Activated CD4-positive, alpha-beta T cell treated with anti-CD3 and anti-CD28 coated beads, Interleukin-2, amount 50 U/mL, for 4 hours (primary cell): ENCODE measurements at places on chromosomes 1 and 21.

DNA sequence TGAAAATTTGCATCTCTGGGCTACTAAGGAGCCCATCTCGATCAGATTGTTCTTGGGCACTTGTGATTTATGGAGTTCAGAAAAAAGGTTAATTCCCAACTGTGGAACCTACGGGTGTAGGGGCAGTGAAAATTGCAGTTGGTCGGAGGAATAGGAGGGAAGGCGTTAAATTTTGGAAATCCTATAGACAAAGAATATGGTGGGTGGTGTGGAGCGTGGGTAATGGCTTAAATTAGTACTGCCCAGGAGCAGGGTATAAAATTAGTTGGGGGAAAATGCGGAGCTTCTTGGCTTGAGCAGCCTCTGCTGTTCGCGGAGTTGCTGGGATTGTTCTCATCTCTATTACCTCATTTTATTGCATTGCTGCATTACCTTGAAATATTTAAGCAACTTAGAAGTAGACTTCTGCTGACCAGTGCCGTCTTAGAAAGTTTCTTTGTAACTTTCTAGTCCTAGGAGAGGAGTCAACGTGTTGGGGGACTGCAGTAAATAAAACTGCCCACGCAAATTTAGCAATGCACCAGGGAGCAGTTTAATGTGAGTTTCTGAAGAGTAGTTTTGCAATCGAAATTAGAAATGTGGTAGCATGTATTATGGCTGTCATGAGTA is 514 bp downstream of the S1PR1 start:
- no peak for DNase-seq

GRCh38 chr1:34684266-34684665 is 70.6 kb upstream of the GJB5 start:
- DNase-seq, result no peak

- DNase-seq, result no peak
These were observed 16.0 kb downstream of the TNFSF4 start for GRCh38 chr1:173191011-173191705.

GRCh38 chr1:246448373-246448772 is 58.7 kb downstream of the SMYD3 start:
- DNase-seq, result no peak

GRCh38 chr1:170545476-170545875 is 13.5 kb downstream of the GORAB start:
- DNase-seq, result no peak

DNA sequence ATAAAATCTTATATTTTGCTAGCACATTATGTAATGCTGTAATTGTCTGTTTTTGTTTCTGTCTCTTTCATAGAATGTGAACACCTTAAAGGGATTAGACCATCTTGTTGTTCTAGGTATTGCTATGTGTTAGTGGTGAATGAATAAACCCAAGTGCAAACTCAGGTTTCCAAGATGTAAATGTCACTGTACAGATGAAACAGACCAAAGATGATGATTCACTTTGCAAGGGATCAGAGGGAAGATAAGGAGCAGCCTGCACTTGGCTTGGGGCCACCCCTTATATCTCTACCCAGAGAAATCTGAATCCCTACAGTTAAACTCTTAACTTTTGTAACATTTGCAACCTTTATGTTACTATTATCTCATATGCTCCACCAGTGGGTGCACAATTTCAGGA is 25.4 kb downstream of the UROD start:
- no peak for DNase-seq

DNA sequence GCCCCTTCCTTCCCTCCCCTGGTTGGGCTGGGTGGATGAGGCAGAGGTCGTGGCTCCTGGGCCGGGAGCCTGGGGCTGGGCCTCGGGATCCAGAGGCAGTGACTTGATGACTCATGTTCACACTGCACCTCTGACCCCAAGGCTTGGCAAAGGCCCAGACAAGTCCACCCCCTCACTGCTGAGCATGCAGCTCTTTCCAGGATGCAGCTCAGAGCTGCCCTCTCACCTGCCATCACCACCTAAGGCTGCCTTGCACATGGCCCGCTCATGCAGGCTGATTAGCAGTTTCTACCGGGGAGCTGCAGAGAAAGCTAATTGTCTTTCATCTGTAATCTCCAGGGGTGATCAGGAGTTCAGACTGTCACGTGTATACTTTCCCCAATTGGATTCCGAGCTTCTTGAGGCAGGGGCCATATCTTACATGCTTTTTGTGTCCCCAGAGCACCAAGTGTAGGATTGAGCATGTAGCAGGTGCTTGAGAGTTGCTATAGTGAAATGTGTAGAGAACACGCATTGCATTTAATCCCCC is 62.1 kb downstream of the LRRN2 start:
- no peak for DNase-seq

DNA sequence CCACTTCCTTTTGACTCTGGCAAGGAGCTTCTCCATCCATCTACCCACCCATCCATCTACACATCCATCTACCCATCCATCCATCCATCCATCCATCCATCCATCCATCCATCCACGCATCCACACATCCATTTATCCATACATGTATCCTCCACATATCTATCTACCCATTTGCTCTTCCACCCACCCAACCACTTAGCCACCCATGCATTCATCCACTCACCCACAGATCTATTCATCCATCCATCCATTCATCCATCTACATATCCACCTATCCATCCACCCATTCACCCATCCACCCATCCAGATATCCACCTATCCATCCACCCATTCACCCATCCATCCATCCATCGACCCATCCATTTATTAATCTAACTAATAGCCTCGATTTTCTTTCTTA is 23.0 kb upstream of the KANK4 start:
- DNase-seq, result no peak

- DNase-seq, result no peak
These were observed 10.9 kb upstream of the DMRTB1 start for GRCh38 chr1:53448241-53448841.

DNA sequence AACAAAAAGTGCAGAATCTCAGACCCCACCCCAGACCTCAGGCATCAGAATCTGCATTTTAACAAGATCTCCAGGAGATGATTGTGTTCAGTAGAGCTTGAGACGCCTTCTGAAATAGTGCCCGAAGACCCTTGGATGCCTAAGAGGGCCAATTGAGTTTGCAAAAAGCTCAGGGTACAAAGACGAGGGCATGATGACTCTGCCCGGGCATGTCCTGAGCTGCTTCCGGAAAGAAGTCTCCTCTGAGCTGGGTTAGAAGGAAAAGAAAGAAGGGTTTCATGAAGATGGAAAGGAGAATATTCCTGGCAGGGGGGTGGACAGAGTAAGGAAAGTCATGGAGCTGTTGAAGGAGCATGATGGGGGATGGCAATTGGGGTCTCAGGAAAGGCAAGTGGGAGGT is 246.1 kb upstream of the TMEM51 start:
- no peak for DNase-seq

DNA sequence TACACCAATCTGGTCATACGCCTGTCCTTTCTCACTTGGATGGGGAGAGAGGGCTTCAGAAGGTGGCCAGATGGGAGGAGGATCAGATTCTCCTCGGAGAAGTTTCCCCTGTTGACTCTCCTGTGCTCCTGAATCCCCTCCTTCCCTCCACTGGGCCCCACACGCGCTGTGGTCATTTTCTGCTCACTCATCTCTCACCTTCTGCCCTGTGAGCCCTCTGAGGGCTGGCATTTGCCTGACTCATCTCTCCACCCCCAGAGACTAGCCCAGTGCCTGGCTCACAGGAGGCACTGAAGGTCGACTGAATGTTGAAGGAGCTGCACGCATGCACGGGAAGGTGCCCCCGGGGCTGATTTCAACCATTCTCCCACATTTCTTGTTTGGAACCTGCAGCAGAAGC is 14.2 kb downstream of the ABCA4 start:
- no peak for DNase-seq

GRCh38 chr1:160726114-160726497 is 12.9 kb upstream of the SLAMF7 start:
- no peak for DNase-seq

DNA sequence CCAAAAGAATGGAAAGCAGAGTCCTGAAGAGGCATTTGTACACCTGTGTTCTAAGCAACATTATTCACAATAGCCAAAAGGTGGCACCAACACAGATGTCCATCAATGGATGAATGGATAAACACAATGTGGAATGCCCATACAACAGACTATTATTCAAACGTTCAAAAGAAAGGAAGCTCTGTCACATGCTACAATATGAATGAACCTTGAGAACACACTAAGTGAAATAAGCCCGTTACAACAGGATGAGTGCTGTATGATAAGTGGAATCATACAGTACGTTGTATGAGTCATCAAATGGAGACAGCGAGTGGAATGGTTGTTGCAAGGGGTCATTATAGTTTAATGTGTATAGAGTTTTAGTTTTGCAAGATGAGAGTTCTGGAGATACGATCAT is 80.1 kb downstream of the SH3BGR start:
- no peak for DNase-seq

DNA sequence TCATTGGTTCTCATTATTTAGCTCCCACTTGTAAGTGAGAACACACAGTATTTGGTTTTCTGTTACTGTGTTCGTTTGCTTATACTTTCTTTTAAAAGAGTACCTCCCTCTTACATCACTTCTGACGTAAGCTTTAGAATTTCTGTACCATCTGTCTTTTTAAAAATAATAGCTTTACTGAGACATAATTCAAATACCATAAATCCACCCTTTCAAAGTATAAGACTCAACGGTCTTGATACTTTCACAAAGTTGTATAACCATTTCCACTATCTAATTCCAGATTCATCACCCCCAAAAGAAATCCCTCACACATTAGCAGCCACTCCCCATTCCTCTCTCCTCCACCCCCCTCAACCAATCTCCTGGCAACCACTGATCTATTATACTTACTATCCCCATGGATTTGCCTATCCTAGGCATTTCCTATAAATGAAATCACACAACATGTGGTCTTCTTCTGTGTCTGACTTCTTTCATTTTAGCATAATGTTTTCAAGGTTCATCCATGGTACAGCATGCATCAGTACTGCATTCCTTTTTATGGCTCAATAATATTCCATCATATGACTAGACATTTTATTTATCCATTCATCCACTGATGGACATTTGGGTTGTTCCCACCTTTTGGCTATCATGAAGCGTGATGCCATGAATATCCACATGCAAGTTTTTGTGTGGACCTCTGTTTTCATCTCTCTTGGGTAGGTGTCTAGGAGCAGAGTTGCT is 104.7 kb downstream of the HLCS start:
- DNase-seq, result no peak

DNA sequence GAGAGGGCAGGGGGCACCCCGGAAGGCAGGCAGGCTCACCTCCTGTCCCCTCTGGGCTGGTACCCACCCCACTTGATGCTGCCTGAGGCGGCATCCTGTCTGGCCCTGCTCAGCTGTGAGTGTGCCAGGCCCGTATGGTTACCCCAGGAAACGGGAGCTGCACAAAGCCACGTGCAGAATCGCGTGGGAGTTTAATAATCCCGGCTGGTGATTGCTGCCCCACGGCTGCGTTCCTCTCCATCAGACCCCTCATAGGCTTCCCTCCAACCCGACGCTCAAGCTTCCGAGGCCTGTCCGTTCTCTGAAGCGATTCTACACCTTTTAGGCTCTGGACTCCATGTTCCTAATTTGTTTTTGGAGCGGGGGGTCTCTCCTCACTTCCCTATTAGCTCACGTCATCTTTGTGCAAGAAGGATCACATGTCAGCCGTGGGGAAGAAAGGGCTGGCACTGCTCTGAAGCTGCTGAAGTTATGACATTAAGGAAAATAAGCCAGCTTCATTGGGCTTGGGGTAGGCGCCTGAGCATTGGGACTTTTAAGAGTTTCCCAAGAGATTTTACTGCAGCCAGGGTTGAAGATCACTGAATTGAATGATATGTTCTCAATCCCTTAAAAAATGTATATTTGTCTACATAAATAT is 1.1 kb upstream of the B3GALT5 start:
- DNase-seq, result no peak

- DNase-seq, result no peak
These were observed 22.0 kb downstream of the LRRC42 start for GRCh38 chr1:53968125-53968513.

GRCh38 chr1:7616953-7617352 is 154.1 kb upstream of the VAMP3 start:
- DNase-seq, result no peak

GRCh38 chr1:64624218-64624713 is 120.6 kb upstream of the RAVER2 start:
- DNase-seq, result no peak

GRCh38 chr1:38615680-38616079 is 243.9 kb downstream of the RRAGC start:
- DNase-seq, result no peak

DNA sequence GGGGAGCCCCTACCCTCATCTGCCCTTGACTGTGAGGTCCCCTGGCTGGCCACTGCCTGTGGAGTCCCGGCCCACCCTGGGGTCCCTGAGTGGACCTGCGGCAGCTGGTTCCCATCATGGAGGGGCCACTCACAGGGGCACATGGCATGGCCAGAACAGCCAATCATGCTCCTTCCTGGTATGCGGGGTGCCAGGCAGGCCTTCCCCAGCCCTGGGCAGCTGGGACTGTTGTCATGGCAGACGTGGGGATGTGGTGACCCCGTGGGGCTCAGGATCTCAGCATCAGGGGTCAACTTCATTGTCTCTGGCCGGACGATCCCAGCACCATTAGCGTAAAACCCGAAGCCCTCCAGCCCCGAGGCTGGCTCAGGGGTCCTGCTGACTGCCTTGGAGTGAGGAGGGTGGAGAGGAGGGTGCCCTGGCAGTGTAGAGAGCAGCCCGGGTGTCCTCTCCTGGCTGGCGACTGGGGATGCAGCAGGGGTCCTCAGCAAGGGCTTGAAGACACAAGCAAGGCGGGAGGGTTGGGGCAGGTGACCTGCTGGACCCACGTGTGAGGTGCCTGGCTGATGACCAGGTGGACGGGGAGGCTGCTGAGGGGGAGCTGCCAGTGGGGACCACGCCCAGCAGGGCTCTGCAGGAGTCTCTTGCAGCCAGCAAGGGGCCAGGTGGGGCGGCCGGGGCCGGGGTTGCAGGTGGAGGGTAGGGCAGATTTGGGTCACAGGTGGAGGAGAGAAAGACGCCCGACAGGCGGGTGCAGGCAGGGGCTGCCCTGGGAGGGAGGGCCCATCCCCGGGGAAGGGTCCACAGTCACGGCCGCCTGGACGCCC is 45.1 kb downstream of the TRIM11 start:
- no peak for DNase-seq

DNA sequence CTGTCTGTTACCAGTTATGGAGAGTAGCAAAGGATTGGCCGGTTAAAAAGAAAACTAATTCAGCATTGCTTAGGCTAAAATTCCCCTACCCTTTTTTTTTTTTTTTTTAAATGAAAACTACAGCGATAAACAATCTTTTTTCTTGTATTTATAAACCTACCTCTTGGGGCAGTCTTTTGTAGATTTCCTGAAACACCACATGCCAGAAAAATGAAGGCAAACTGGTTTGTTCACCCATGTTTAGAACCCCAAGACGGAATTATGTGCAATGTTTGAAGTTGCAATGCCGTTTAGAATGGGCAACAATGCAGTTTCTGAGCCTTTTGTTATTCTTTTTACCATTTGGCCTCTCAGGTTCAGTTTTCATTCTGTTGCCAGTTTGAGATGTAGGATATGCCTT is 59.1 kb downstream of the PRDM2 start:
- no peak for DNase-seq

- no peak for DNase-seq
These were observed 147.7 kb upstream of the CACNA1E start for GRCh38 chr1:181335631-181336030.
